ENCODE measurements at places on chromosomes 7 and 10.
A peak's percentile ranks its signal among the peaks of the same experiment; 100 is the strongest.

- no peak for DNase-seq
Observed at GRCh38 chr10:121509112-121509511, 89.1 kb downstream of the FGFR2 start.

- peak; percentile 96 for DNase-seq
Observed at GRCh38 chr10:126062131-126063032, 166.0 kb downstream of the FANK1 start.

DNA sequence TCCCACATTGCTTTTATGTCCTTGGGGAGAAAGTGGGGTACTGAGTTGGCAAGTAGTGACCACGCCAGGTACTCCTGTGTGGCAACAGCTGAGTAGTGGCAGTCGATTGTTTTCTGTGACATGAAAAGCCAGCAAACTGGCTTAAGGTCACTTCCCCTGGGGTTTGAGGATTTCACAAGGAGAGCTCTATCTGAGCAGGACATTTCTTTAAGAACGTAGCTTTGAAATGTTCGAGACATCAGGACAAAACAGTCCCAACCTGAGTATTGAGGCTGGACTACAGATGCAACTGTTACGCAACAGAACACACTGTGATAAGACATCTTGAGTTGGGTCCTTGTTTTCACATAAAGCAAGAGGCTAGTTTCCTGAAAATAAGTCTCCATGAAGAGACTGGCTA lies 146.7 kb upstream of the KLF14 start:
- DNase-seq, result no peak

DNA sequence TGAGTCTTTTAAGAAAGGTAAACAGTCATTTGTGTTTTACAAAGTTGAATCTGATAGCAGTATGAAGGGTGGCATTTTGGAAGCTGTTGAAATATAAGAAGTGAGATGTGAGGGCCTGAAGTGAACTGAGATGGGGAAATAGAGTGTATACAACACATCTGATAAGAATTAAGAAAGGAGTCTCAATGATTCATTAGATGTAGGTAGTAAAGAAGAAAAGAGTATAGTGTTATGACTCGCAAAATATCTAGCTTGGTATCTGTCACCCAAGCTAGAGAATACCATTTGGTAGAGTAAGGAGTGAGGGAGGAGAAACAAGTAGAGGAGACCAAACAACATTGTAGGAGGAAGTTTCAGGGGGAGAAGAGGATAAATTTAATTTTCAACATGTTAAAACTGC lies 5.3 kb downstream of the PTPN12 start:
- no peak for DNase-seq
